ENCODE measurements at places on chromosomes 13 and 19.

DNA sequence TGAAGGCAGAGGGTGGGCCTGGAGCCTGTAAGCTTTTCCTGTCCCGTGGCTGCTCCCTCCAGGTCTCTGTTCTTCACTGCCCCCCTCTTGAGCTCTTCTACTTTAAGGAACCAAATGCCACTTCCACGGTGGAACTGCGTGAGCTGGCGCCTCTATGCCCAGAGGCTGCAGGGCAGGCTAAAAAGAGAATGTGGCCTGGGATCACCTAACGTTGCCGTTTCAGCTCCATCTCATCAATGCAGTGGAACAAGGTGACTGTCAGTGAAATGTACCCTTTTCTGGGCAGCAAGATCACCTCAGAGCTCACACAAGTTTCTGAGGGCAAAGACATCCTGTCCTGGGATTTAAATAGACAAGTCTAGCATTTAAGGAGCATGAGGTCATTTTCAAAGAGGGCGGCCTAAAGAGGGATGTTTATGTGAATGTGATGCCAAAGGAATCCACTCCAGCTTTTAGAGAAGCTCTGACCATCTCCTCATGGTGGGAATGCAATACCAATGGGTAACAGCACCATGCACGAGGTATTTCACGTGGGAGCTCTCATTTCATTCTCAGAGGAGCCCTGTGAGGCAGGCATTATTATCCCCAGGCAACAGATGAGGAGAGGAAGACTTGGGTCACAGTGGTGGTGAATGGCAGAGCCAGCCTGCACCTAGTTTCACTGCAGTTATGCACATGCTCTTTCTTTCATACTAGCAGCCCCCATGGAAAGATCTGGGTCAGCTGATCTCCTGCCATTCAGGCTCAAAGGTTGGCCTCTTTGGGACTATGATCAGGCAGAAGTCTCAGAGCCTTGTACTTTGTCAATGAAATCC, 39.3 kb downstream of the RGCC start:
- no peak for DNase-seq

- no peak for DNase-seq
These were observed 15.4 kb downstream of the TMEM255B start for GRCh38 chr13:113774177-113775107.

DNA sequence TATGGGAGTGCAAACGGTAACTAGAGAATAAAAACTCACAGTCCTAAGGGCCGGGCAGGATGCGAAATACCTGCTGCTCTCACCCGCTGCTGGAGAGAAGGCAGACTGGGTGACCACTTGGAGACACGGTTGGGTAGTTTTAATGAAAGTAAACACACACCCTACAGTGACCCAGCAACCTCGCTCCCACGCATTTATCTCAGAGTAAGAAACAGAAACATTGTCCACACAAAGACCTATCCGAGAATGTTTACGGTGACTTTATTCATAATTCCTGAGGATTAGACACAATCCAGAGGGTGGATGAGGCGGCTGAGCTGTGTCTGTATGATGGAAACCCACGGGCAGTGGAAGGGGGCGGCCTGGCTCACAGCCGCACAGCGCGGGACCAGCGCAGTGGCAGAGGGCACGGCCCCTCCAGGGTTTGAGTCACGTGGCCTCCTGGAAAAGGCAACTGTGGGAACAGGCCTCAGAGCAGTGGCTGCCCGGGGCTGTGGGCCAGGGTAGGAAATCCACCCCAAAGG, 73.5 kb upstream of the C13orf46 start:
- no peak for DNase-seq

DNA sequence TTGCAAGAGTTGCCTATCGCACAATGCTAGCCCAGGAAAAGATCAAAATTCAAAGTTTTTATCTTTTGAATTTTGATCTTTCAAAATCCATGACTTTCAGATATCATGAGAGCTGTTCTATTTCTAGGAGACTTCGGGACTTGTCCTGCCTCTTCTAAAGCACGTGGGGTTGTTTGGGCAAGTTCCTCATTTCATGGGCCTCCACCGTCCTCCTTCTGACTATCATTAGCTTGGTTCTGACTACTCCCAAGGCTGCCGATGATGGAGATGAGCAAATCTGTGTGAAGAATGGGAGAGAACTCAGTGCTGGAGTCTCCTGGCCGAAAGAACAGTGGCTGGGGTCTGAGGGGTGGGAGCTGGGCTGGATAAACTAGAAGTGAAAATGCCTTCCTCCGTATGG, 86.5 kb downstream of the COL4A1 start:
- DNase-seq: no peak

DNA sequence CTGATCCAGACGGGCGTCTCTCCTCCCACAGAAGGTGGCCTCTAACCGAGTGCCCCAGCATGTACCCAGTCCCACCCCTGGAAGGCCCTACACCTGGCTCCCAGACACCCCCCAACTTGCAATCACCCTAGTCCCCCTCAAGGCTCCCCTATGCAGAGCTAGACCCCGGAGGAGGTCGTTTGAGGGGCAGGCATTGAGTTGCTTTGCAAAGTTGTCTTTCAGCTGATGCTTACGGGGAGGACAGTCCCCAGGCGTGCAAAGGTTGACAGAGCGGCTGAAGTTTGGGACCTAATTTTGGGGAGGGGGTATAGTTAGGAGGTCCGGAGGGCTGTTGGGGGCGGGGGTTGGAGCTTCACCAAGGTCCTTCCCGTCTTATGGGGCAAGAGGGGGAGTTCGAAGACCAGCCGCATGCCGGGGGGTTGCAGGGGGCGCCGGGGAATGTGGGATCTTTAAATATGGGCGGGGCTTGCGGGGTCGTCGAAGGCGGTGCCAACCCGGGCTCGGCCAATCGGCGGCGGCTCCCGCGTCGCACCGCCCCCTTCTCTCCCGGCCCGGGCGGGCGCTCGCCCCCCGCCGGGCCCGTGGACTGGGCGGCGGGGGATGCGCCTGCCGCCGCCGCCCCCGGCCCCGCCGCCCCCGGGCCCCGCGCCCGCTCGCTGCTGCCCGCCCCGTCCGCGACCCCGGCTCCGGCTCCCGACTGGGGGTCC, at the start of gene KCNN1:
Gene KCNN1 (plus strand): TSS at position 558 of the 707 bp plus-strand sequence. CDS start 6,782 bp downstream, outside the sequence.
- DNase-seq: no peak

- DNase-seq: no peak
These were observed 30.4 kb downstream of the KLF5 start for GRCh38 chr13:73089213-73089612.

GRCh38 chr13:112346173-112346898, 29.8 kb upstream of the SPACA7 start:
- no peak for DNase-seq

Data from Ammon's horn (tissue), 1 donor.